NCI-H187 treated with DMSO at 0.1 percent for 48 hours (cell line): ENCODE measurements at places on chromosomes 2 and 18.

GRCh38 chr2:231554748-231555545 is 24.7 kb upstream of the NMUR1 start:
- DNase-seq: no peak

DNA sequence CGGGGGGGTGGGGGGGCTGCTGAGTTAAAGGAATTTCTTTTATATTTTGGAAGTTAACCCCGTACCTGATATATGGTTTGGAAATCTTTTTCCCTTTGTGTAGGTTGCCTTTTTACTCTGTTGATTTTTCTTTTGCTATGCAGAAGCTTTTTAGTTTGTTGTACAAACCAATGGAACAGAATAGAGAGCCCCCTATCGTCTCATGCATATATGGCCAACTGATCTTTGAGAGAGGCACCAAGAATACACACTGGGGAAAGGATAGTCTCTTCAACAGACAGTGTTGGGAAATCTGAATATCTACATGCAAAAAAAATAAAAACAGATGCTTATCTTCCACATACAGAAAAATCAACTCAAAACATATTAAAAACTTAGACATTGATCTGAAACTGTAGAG is 647.8 kb upstream of the KLHL29 start:
- DNase-seq: no peak

- DNase-seq: no peak
Observed at GRCh38 chr2:151827564-151828142, 568 bp downstream of the ARL5A start.

DNA sequence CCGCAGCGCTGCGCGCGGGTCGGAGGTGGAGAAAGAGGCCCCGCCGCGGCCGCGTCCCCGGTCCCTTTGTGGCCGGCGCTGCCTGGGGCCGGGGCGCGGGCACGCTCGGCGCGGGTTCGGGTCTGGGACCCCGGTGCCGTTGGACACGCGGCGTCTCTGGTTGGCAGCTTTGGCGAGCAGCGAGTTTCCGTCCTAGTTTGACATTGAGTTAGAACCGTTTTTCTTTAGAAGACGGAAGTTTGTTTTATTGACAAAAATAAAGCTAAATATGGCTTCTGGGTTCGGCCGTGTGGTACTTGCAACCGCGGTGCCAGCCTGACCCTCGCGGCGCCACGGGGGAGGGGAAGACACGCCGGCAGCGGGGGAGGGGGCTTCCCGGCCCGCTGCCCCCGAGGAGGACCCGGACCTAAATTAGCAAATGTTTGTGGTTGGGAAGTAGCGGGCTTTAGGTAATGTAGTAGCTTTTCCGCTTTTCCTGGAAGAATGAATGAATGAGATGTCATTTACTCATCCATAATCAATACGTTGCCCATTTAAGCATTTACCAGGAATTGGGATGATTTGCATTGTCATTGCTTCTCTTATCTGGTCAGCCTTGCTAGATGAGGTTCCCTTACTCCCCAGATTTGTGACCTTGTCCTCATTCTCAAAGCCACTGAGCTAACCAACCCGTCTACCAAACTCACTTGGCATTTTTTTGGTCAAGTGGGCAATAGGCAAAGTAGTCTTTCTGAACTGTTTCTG is 530 bp downstream of the GALNT1 start:
- DNase-seq: no peak

DNA sequence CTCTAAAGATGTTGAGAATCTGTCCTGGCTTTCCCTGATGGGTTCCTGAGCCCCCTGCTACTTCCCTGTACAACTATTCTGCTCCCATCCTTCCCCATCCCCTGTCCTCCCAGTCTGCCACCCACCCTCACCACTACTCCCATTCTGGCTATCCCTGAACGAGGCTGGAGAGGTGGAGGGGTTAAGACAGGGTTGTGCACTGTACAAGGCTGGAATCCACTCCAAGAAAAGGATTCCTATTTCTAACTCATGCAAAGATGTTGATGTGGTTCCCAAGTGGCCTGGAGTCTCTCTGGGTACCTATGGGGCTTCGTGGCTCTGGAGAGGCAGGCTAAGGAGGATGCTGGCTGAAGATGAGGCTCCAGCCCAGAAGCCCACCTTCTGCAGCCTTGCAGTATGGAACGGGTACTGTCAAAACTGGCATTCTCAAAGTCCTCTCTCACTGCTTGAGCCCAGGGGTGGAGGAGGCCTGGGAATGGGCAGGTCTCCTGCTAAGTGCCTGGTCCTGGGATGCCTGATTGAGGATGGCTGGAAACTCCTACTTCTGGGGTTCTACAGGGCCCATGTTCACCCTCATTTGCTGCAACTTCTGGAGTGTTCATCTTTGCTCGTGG is 1.3 kb upstream of the FEV start:
- no peak for DNase-seq

DNA sequence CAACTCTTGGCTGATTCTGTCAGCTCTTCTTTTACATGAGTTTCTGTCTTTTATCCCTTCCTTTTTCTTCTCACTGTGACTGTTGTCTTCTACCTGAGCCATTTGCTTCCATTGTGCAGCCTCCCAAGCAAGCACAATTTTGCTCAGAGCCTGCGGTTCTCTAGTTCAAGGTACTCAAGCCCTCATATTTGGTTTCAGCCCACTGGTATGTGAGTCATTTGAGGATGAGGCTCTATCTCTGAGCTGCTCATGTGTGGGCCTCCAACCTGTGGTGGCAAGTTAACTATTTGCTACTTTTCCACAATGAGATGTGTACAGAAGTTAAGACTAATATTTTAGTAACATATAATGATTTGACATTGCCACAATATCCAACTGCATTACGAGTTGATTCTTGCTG is 183.0 kb downstream of the PHLPP1 start:
- no peak for DNase-seq

DNA sequence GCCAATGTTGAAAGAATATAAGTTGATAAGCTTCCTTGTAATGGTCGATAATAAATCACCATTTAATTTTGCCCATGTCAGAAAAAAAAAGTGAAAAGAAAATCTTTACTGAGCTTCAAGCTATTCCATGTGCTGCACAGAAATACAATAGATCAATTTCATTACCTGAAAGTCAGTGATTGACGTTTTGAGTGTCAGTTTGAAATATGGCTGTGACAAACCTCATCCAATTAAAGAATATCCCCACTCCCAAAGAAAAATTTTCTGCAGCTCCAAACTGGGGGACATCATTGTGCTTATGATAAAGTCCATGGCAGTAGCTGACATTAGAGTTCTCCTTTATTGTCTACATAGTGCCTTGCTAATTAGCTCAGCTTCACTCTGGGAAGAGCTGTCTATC is 184.8 kb upstream of the RPRM start:
- DNase-seq: no peak

- no peak for DNase-seq
Observed at GRCh38 chr2:200252265-200253067, 54.0 kb upstream of the SPATS2L start.

- no peak for DNase-seq
Observed at GRCh38 chr2:170162271-170162632, 15.7 kb upstream of the MYO3B start.

- no peak for DNase-seq
Observed at GRCh38 chr2:134906726-134907125, 11.9 kb upstream of the CCNT2 start.

DNA sequence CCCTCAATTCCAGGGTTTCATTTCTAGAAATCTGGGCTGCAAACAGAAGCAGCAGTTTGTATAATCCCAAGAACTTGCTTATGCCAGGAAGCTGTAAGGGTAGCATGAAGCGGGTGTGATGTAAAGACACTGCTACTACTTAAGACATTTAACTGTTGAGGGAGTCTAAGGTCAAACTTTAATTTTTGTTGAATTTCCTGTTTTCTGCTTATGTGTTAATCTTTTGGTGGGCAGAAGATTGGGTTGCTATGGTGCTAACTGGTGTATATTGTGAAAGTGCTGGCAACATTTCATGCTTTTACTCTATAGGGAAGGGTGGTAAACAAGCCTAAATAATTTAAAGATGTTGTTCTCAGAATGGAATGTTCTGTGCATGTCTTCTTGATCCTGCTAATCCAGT is 2.7 kb downstream of the NCOA1 start:
- no peak for DNase-seq

DNA sequence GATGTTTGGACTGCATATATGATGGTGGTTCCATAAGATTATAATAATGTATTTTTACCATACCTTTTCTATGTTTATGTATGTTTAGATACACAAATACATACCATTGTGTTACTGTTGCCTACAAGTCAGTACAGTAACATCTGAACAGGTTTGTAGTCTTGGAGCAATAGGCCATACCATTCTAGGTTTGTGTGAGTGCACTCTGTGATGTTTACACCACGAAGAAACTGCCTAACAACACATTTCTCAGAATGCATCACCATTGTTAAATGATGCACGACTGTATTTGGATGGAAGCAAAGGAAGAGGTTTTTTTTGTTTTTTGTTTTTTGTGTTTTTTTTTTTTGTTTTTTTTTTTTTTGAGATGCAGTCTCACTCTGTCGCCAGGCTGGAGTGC is 9.5 kb downstream of the DUSP19 start:
- DNase-seq: no peak

DNA sequence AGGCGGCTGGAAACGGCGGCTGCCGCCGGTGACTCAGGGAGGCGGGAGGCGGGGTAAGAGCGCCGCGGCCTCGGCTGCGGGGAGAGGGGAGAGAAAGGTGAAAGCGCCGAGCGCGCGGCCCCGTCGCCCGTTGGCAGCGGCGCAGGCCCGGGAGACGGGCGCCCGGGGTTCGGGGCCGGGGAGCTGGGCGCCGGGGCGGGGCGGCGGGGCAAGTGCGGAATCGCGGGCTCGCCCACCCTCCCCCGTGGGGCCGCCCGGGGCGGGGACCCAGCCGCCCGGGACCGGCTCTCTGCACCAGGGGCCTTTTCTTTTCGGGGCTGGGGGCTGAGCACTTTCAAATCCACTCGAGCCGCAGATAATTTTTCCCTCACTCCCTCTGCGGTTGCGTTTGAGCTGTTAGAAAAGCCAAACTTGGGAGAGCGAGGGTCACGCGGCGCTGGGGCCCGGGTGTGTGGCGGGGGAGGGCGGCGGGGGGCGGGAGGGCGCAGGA is 266 bp downstream of the KDM3A start:
- DNase-seq: no peak

DNA sequence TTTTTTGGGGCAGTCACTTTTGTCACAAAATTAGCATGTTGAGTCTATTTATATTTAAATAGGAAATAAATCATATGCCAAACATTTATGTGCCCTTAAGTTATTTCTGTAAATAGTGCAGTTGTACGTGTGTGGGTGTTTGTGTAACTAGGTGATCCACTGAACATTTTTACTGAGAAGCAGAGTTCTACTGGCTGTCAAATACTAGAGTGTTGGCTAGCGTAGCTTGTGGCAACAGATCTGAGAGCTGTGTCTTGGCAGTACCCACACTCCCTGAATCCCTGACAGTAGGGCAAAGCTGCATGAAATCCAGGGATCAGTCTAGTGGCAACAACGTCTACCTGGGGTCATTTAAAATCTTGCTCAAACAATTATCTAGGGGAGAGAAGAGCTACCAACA is 273.1 kb upstream of the SLC8A1 start:
- DNase-seq: no peak

DNA sequence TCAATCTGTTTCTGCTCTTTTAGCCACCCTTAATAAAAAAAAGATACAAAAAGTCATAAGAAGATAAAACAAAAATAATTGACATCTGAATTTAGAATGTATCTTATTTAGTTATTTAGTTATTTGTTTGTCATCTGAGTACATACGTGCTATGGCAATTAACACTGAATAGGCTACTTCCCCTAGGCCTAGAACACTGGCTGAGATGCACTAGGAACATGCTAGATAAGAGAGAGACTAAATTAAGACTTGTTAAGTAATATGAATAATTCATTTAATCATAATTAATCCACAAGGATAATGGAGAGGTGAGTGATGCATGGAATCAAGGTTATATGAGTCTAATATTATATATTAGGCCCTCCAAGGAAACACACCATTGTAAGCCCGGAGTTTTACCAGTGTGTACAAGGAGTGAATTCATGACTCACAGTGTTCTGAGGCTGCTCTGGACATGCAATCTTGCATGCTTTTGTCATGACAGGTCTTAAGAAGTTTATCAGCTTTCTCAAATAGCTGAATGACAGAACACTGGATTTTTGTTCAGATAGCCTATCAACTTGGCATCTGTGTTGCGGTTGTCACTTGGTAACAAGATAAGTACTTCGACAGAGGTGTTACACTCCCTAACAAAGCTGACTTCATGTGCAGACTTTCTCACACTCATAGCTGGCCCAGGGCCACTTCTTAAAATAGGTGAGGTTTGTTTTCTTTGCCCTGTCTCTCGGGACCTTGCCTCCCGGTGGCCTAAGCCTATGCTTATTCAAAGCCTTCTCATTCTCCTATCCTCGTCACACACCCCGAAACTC is 5.0 kb upstream of the SERPINB2 start:
- no peak for DNase-seq

GRCh38 chr2:235670974-235671787 is 177.3 kb downstream of the AGAP1 start:
- no peak for DNase-seq

DNA sequence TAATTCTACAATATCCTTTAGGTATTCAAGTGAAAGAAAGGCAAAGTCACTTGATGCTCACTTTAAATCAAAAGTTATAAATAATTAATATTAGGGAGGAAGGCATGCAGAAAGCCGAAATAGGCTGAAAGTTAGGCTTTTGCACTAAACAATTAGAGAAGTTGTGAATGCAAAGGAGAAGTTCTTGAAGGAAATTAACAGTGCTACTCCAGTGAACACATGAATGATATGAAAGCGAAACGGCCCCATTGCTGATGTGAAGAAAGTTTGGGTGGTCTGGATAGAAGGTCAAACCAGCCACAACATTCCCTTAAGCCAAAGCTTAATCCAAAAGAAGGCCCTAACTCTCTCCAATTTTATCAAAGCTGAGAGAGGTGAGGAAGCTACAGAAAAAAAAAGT is 103.1 kb upstream of the CXCR4 start:
- no peak for DNase-seq

- DNase-seq: no peak
Observed at GRCh38 chr18:6759579-6759978, 30.1 kb downstream of the ARHGAP28 start.
